IMR-90 (cell line): ENCODE measurements at places on chromosomes 1 and 21. TPM values are rescaled to one million over a fixed set of nuclear protein-coding genes. Genes with fewer than 3 reads are reported as not detected.

The ALPL gene
- 0.54 and 0.56 TPM in 2 replicates for total RNA-seq

The VAV3 gene
- 0.18 and 0.28 TPM in 2 replicates for total RNA-seq

The COL16A1 gene
- 28.6 and 34.2 TPM in 2 replicates for total RNA-seq

The CEP104 gene
- total RNA-seq: 14.3 and 20.0 TPM in 2 replicates

The MRPS6 gene
- total RNA-seq: 7.5 and 11.9 TPM in 2 replicates

The IVL gene
- total RNA-seq: not detected in 2 replicates

The SNX27 gene
- 25.6 and 34.4 TPM in 2 replicates for total RNA-seq

The PGLYRP4 gene
- not detected in 2 replicates for total RNA-seq

The GBP7 gene
- total RNA-seq: not detected in 2 replicates

The PAQR6 gene
- under 0.01 TPM in 1 of 2 replicates, not detected in the other for total RNA-seq

The UMODL1 gene
- total RNA-seq: not detected in 2 replicates

The MCOLN3 gene
- total RNA-seq: not detected in 2 replicates

The FDPS gene
- 176 and 191 TPM in 2 replicates for total RNA-seq

The SH2D2A gene
- total RNA-seq: 0.28 TPM in 1 of 2 replicates, not detected in the other

The NECTIN4 gene
- total RNA-seq: under 0.01 and 0.18 TPM in 2 replicates

The MROH7 gene
- not detected in 2 replicates for total RNA-seq

The CAMK1G gene
- 0.72 and 0.83 TPM in 2 replicates for total RNA-seq

The DLGAP3 gene
- not detected in 2 replicates for total RNA-seq

The LAMC2 gene
- total RNA-seq: 2.2 and 2.3 TPM in 2 replicates

The SPATA1 gene
- under 0.01 and 0.56 TPM in 2 replicates for total RNA-seq

The CALML6 gene
- not detected in 2 replicates for total RNA-seq

The CD101 gene
- not detected in 2 replicates for total RNA-seq

The LMX1A gene
- total RNA-seq: not detected in 2 replicates

The WNT3A gene
- not detected in 2 replicates for total RNA-seq
